Left cardiac atrium (tissue), 4 donors: ENCODE measurements at places on chromosomes 3 and 15. TPM values are rescaled to one million over a fixed set of nuclear protein-coding genes. Genes with fewer than 3 reads are reported as not detected.
A peak's percentile ranks its signal among the peaks of the same experiment; 100 is the strongest.

GRCh38 chr15:43249699-43250203, 17.0 kb downstream of the TGM5 start:
- no peak for DNase-seq

DNA sequence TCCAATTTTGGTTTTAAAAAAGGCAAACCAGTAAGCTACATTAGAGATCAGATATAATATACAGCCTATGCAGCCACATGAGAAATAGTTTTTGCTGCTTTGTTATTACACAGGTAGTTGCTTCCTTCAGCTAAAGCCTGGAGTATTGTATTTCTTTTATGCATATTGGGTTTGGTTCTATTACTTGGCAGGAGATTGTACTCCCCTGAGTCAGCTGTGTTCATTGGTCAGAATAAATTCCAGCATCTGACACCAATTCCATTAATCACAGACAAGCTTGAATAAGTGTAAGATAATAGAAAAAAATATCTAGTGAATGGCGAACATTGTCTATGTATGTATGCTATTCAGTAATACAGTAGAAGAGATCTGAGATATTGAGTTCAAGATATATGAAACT, 26.1 kb upstream of the ZCWPW2 start:
- no peak for DNase-seq

GRCh38 chr3:63386568-63386967, 108.5 kb downstream of the SYNPR start:
- DNase-seq, result no peak

DNA sequence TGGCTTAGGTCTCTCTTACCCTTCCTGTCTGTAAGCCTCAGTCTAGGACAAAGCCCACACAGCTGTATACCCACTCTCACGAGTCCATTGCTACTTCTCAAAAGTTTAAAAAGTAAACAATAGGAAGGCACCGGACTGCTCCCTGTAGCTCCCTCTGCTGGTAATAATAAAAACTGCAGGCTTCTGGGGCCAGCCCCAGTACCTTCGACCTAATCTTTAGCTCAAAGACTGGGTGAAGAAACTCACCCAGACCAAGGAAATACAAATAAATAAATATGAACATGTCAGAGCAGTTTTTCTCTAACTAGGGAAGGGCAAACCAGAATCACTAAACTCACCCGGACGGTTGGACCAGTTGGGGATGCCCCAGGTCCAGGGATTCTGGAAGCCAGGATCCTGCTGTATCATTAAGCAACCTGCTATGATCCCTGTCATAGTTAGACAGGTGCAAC, 5.0 kb downstream of the FAM219B start:
- no peak for DNase-seq

- no peak for DNase-seq
These were observed 174.8 kb upstream of the UBE2E2 start for GRCh38 chr3:23028294-23028693.

DNA sequence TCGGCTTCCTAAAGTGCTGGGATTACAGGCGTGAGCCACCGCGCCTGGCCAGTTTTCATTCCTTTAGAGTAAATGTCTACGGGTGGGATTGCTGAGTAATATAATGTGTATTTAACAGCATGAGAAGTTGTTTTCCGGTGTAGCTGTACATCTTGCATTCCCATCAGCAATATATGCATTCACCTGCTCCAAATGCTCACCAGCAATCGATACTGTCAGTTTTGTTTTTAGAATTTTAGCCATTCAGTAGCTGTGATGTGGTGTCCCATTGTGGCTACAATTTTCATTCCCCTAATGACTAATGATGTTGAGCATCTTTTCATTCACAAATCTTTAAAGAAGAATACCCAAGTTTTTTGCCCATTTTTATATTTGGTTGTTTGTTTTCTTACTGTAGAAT, 134.8 kb upstream of the RGMA start:
- no peak for DNase-seq

- DNase-seq, result no peak
These were observed 21.4 kb downstream of the CBLB start for GRCh38 chr3:105847452-105847851.

GRCh38 chr15:87129916-87130315, 1050.2 kb downstream of the AGBL1 start:
- DNase-seq, result no peak

- DNase-seq, result no peak
These were observed 118.2 kb downstream of the CADPS start for GRCh38 chr3:62757045-62757444.

DNA sequence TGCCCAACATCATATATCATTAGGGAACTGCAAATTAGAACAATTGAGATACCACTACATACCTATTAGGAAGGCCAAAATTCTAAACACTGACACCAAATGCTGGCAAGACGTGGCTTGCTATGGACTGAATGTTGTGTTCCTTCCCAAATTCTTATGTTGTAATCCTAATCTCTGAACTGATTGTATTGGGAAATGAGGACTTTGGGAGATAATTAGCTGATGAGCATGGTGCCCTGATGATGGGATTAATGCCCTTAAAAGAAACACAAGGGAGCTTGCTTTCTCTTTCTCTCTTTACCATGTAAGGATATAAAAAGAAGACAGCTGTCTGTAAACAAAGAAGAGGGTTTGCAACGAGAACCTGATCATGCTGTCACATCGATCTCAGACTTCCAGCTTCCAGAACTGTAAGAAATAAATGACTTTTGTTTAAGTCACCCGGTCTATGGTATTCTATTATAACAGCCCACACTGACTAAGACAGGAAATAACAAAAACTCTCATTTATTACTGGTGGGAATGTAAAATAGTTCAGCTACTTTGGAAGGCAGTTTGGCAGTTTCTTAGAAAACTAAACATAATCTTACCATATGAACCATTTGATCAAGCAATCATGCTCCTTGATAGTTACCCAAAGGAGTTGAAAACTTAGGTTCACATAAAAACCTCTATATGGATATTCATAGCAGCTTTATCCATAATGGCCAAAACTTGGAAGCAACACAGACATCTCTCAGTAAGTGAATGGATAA, 458.3 kb upstream of the CBLB start:
- DNase-seq, result no peak

DNA sequence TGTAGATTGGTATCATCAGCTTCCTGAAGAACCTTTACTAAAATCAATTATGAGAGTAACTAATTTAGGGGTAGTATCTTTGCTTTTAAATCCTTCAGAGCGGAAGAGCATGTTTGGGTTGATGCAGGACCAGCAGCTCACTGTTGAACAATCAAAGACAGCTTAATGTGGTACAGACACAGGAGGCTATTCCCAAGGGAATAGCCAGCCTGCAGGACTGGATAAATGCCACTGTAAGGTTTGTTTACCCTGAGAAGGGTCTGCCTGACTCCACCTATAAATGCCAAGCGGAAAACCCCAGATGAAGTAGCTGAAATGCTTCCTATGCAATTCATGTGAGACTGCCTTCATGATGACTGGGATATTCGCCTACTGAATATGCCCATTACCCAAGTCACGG, 16.0 kb upstream of the STAC start:
- no peak for DNase-seq

DNA sequence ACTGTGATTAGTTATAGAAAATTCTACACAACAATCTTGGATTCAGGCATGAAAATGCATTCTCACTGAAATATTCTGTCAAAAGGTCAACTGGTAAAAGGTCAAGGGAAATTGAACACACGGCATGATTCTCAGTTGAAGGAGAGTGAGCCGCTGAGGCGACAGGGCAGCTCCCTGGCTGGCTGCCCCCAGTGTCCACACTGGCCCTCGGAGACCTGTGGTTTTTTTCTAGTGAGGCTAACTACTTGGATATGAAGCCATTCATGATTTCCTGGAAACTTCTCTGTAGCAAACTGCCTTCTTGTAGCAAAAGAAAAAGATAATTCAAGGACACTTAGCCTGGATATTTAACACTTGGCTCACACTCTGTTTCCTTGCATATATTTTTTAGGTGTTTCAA, 37.2 kb downstream of the AADACL2 start:
- DNase-seq, result peak; percentile 72

- no peak for DNase-seq
These were observed 687.0 kb upstream of the NECTIN3 start for GRCh38 chr3:110384601-110385000.

- DNase-seq, result no peak
These were observed 155.8 kb downstream of the NR1D2 start for GRCh38 chr3:24100696-24101402.

- no peak for DNase-seq
These were observed 31.7 kb upstream of the ATG7 start for GRCh38 chr3:11240496-11240895.

- DNase-seq, result no peak
These were observed 222.7 kb downstream of the MTHFS start for GRCh38 chr15:79674124-79674465.

DNA sequence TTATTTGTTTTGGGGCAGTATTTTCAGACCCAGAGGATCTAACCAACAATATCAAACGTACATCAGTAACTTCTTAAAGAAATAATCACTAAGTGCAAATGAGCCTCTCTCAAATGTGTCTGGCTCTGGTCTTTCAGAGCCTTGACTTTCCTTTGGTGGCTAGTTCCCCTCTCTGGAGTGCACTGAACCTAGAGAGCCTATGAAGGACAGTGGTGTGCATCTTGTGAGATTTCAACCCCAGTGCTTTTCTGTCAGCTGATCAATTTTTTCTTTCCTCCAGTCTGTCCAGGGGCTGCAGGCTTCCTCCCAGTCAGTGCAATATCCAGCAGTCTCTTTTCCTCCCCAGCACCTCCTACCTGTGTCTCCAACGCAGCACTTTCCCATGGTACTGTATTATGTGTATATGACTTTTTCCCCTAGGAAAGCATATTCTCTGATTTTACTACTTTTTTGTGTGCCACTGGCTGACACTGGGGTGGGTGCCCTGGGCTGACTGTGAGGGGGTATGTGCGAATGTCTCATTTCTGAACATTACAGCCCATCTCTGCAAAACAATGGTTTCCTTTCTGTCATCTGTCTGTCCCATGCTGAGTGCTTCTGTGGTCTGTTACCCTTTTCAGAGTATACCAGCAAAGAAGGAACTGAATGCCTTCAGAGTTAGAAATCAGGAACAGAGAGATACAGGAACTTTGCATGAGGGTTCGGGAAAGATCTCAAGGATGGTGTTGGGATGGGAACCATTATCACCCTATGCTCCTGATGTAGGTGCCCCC, 98.8 kb downstream of the ARPP21 start:
- no peak for DNase-seq

GRCh38 chr15:82901114-82901805, 51.3 kb downstream of the HOMER2 start:
- DNase-seq, result no peak

DNA sequence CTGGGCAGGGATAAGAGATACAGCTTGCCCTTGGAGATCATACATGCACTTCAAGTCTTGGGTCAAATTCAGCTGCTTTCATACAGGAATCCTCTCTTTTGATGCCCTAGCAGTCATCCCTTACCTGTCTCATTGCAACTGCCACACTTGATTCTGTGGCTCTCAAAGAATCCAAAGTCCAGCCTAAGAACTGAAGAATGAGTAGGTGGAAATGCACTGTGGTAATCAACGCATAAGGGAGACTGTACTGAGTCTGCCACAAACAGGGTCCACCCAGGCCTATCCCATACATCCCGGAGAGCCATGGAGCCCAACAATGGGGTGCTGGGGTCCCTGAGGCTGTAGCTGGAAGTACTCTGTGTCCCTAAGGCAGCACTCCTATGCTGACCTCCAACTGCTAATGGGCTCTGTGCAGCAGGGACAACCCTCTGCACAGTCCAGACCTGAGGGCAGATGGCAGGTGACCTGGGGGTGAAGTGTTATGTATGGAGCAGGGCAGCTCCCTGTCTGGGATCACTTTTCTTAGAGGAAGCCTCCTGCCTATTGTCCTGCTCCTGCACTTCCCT, 1.7 kb upstream of the VPS18 start:
- no peak for DNase-seq

DNA sequence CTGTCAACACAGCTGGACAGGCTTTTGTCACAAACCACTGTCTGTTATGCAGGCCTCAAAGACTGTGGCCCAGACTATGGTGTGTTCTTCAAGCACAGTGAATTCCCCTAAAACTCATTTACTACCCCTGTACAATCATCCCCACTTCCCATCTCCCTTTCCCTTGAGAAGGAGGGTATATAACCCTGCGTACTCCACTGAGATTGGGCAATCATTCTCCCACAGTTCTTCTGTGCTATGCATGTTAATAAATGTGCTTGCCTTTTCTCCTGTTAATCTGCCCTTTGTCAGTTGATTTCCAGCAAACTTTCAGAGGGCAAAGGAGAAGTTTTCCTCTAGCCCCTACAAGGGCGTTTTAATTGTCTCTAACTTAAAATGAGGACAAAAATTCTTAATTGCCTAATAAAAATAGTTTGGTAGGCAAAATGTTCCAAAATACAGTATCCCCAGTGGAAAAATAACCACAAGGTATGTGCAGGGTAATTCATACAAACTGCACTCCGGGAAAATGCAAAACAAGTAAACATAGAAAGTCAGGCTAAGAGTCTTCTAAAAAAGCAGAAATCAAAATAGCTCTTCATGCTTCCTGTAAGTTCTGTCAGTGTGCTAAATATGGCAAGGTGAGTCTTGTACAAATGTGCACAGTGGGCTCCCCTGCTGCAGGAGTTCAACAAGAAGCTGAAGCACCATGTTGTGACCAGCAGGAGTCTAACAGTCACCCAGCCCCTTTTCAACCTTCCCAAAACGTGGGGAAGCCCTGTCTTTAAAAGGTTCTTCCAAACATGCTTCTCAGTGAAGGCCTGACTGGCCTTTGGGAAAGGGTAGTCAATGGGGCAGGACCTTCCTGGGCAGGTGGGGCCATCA, 10.2 kb downstream of the ATP10A start:
- no peak for DNase-seq

GRCh38 chr3:37912052-37912733, 50.5 kb downstream of the CTDSPL start:
- DNase-seq, result no peak

- no peak for DNase-seq
These were observed 185.0 kb upstream of the PRICKLE2 start for GRCh38 chr3:64410226-64410625.

GRCh38 chr3:124812291-124813265, 74.6 kb downstream of the ITGB5 start:
- DNase-seq, result peak; percentile 74

GRCh38 chr15:45572617-45573016, 14.6 kb upstream of the BLOC1S6 start:
- no peak for DNase-seq

DNA sequence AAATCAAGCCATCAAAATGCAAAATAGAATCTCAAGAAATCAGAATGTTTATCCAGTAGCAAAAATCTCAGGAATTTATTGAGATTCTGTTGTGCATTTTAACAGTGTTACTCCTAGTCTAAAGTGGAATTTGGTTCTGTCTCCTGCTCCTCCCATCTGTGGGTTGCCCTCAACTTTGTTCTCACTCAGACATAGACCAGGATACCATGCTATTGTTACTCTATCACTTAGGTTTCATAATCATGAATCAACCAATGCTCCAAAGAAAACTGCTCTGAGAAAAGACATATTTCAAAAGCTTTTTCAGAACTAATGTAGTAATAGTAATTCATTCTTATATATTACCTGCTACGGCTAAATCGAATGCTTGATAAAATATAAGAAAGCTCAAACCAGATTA, 274.7 kb downstream of the RBMS3 start:
- no peak for DNase-seq

The FRMD4B gene
- 38.1 TPM for total RNA-seq

The ASB14 gene
- 0.41 TPM for total RNA-seq

The GPR149 gene
- not detected for total RNA-seq

The GCNT3 gene
- total RNA-seq, result not detected

The SLC51A gene
- total RNA-seq, result 0.50 TPM

The TNFAIP8L3 gene
- 3.5 TPM for total RNA-seq

The KCNH8 gene
- 0.08 TPM for total RNA-seq
